Central memory CD4-positive, alpha-beta T cell (primary cell): ENCODE measurements at places on chromosomes 3 and 15.

- no peak for DNase-seq
Observed at GRCh38 chr15:65067645-65068402, at the start of gene RASL12. RASL12 (minus strand) TSS chr15:65067991; CDS start chr15:65067835, 156 bp downstream.

DNA sequence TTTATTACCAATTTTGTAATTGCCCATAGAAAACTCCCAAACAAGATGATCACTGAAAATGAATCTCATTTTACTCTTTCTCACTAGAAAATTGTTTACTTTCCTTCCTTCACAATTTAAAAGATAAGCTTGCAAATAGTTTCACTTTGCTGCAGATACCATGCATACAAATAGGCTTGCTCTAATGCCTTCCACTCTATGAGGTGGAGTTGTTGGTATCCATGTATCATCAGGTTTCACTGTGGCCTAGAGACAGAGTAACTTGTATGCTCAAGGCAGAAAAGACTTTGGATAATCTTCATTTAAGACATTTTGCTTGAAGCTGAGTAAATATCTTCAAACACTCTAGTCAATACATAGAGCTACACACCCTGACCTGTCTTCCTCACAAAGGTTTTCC lies 60.8 kb downstream of the RYK start:
- DNase-seq: no peak

GRCh38 chr15:27694506-27695087 lies 404.5 kb downstream of the OCA2 start:
- DNase-seq: no peak

- DNase-seq: no peak
Observed at GRCh38 chr3:13347390-13347950, 72.7 kb downstream of the NUP210 start.

GRCh38 chr15:28080386-28080785 lies 18.7 kb downstream of the OCA2 start:
- DNase-seq: no peak

GRCh38 chr3:138187296-138188012 lies at the start of gene ARMC8:
ARMC8 (plus strand) TSS chr3:138187301; CDS start chr3:138187555, 254 bp downstream.
- DNase-seq: no peak

DNA sequence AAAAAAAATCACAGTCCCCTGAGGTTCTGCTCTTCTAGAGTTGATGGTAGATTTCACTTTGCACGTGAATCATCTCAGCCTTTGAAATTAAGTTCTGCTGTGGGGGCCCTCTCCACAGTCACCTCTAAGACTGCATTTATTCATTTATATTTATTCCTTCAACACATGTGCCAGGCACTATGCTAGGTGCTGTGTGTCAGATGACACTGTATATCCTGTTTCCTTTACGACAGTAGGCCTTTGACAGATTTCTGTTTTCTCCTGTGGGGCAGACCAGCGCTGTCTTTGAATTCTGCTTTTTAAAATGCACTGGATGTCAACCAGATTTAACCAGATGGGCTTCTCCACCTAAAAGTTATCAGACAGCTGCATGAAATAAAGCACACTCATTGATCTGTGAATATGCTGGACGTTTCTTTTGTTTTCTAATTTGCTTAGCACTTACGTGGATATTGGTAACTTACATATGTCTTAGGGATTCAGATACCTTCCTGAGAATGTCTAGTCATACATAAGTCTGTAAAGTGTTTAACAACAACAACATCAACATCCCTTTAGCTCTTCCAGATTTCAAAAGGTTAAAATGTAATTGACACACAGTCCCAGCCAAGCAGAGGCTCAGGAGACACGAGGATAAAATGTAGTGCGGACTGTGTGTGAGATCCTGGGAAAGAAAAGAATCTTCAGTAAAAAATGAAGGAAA lies 525.5 kb upstream of the MCTP2 start:
- DNase-seq: no peak

GRCh38 chr3:79846148-79846933 lies 78.5 kb upstream of the ROBO1 start:
- DNase-seq: no peak

DNA sequence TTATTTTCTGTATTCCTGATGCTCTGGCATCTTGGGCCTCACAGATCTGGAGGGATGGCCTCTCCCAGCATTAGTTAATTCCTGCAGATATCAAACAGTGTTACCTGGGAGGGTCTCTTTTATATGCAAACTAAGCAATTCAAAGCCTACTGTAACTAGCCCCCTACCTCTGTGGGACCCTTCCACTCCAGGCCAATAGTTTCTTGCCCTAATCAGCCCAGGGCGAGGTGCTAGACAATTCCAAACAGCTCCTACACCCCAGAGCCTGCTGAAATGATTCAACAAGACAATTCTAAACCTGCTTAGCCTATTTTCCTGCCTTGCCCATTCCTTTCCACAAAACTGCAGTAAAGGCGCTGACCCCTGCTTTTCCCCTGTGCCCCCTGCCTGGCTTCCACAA lies 106.6 kb upstream of the IGSF10 start:
- no peak for DNase-seq

DNA sequence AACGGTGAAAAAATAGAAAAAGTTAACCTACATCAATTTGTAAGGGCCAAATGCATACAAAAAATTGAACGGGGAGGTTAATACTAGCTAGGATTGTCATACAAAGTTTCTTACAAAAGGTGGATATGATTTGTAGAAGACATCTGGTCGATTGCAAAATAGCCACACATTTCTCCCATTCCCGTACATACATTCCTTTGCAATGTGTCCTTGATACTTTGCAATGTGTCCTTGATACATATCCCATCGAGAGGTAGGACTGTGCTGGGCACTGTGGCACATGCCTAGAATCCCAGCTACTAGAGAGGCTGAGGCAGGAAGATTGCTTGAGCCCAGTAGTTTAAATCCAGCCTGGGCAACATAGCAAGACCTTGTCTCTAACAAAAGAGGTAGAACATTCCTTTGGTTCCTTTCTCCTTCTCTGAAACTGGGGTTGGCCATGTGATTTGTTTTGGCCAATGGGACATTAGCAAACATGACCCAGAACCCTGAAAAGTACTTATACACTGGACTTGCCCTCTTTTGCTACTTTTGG lies 9.5 kb downstream of the TTBK2 start:
- DNase-seq: no peak

DNA sequence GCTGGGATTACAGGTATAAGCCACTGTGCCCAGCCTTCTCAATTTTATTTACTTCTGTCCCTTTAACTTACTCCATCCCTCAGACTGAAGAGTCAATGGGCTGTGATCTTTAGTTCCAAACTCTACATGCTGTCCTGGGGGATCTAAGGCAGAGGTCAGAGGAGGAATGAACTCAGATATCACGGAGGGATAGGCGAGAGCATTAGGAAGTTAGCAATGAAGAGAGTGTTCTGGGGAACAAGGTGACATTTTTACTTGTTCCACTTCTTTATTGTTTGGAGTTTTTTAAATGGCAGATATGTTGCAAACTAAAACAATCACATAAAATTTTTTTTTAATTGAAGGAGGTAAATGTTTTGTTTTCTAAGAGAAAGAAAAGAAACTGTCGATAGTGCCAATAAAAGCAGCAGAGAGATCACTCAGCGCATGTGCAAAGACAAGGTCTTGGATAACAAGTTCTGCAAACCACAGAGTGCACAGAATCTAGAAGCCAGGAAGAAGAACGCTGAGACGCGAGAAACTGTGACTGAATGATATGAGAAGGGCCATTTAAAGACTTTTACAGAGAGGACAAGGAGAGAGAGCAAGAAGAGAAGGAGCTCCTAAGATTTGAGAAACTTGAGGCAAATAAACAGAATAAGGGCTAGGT lies 10.8 kb upstream of the CA12 start:
- DNase-seq: no peak

DNA sequence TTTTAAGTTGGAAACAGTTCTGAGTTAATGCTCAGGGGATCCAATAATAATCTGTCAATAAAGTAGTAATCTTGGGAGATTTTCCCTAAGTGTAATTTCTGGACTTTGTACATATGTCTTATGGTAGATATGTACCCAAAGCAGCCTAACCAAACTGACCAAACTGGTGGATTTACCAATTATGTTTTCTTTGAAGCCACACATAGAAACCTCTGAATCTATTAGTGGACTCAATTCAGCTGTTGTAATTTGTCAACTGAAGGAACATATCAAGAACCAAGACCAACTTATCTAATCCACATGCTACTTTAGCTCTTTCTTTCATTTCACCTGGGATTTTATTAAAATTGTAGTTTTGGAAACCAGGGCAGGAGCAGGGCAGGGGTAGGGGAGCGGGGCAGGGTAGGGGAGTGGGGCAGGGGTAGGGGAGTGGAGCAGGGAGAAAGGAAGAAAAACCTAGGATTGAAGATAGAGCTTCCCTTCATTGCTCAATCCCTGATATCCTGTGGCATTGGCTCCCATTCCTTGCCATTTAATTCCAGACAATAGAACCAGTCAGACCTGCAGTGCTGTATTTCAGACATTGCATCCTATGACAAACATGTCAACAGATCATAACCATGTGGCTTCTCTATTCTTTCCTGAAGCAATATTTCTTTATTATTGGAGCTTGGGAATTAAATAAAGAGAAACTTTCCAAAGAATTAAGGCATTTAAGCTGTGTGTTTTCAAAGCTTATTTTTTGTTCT lies 101.8 kb downstream of the NFKBIZ start:
- DNase-seq: no peak

DNA sequence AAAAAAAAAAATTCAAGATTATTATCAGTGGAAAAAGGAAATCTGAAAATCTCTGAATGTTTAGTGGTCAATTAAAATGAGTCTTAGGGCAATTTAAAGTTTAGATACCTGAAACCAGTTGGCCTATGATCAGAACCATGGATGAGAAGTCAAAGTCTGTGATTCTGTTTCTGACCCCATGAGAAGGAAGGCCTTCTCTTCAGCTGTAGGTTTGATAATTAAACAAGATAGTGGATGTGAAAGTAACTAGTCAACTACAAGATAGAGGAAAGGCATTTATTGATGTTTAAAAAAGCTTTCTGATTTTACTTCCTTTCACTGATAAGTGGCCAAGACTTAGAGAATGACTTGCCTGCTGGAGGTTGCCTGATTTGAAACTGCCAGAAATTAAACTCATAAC lies 8.7 kb downstream of the PLS1 start:
- no peak for DNase-seq

DNA sequence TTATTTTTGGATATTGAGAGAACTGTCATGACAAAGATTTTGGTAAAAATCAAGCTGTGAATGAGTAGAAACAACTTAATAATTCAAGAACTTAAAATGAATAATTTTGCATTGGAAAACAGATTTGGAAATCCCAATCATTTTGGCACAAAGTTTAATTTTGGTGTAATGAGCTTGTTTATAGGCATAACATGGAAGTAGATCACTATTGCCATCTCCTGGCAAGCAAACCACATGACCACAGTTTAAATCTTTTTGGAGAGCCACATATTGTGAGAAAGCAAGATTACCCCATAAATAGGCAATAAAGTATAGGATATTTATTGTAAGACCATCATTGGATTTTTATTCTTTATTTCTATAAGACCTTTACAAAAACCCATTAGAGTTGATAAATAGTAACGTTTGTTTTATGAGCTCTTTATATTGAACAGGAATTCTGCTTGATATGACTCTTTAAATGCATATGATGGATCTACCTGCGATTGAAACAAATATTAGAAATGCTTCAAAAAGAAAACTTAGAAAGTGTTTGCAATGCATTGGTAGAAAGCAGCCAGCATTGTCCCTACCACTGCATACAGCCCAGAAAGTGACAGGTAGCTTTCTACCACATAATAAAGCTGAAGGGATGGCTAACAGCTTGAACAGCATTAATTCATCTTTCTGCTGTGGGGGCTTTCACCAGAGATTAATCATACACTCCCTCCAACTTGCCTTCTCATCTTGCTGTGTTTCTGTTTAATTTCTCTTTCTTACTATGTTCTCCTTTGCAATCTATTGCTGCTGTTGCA lies 766.8 kb downstream of the TBL1XR1 start:
- DNase-seq: no peak

DNA sequence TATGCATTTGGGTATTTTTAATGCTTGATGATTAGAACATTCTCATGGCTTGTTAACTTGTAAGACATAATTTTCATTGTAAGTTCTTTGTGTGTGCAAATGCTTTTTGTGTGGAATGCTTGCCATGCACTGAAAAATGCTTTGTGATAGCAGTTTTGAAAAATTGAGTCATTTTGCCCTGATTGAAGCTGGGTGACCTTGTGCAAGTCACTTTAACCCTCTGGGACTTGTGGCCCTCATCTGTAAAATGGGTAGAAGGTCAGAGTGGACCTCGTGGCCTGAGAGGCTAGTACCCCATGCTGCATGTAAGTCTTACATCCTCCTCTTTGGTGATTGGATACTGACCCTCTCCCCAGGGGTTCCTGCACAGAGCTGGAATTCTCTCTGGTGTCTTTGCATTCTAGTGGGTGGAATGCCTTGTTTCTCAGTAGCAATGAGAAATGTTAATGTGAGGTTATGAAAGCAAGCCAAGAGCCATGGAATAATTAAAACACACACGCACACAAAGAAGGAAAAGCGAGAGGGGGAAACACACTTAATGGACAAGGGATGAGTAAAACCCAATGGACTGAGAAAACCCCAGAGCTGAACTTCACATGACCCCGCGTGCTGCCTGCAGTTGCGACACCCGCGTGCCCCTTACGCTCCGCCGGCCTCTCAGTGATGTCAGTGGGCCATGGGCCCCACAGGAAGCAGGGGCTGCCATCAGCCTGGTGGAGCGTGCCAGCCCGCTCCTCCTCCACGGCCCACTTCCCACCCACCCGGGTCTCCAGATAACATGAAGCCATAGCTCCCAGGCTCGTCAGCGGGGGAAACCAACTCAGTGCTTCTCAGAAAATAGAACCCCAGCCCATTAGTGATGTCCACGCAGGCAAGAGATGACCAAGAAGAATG lies 44.0 kb downstream of the SMAD3 start:
- no peak for DNase-seq

GRCh38 chr15:48250640-48251076 lies 44.6 kb downstream of the SLC12A1 start:
- no peak for DNase-seq

GRCh38 chr3:70233112-70233511 lies 79.3 kb downstream of the MDFIC2 start:
- no peak for DNase-seq

DNA sequence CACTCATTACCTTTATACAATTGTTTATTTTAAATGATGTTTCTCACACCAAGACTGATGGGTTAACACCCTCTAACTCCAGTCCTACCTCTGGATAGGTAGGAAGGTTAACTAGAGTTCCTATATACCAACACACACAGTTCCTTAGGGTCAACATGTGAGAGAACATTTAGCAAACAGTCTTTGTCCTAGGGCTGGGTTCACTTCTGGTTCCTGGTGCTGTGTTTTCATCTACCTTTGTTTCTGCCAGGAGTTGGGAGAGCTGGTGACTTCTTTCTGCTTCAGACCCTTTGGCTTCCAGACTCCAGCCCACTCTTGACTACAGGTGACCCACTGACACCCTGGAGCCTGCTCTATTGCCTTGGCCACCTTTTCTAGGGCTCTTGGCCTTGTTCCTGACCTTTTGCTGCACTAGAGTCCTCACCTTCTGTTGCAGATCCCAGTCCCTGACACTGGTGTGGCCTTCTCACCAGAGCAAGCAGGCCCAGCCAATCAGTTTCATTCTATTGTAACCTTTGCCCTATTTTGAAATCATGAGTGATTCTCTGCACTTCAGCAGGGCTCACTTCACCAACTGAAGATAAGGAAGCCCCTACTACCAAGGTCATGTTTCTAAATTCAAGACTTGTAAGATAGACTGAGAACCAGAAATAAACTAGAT lies 50.0 kb upstream of the SECISBP2L start:
- no peak for DNase-seq
